ENCODE measurements at places on chromosomes 11 and 22. TPM values are rescaled to one million over a fixed set of nuclear protein-coding genes. Genes with fewer than 3 reads are reported as not detected.

DNA sequence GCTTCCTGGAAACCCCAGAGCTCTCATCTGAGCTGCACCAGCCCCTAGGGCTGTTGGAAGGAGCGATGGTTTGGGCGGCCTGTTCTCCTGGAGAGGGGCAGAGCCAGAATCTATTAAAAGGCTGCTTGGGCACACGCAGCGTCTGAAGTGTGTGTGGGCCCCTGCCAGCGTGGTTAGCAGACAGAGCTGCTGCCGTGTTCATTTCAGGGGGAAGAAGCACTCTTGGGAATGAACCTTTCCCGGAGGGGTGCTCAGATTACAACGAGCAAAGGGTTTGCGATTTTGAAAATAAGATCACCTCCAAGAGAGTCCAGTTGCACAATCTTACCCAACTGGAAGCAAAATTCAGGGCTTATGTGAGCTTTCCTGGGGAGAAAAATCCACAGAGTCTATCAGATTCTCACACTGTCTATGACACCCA, 12.9 kb downstream of the ANO1 start:
- DNase-seq = no peak

DNA sequence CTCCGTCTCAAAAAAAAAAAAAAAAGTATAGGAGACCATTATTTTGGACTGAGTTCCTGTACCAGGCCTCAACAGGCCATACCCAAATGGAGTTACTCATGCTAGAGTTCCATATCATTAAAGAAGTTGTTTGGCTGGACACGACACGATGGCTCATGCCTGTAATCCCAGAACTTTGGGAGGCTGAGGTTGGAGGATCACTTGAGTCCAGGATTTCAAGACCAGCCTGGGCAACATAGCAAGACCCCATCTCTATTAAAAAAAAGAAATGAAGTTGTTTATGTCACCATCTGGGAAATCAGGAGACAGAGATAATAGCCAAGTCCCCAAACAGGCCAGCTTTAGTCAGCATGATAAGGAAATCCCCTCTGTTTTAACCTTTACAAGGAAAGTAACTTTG, 6.7 kb upstream of the FNBP4 start:
- DNase-seq = no peak

- DNase-seq = no peak
Measured at GRCh38 chr11:22392561-22392960, 54.4 kb downstream of the SLC17A6 start.

DNA sequence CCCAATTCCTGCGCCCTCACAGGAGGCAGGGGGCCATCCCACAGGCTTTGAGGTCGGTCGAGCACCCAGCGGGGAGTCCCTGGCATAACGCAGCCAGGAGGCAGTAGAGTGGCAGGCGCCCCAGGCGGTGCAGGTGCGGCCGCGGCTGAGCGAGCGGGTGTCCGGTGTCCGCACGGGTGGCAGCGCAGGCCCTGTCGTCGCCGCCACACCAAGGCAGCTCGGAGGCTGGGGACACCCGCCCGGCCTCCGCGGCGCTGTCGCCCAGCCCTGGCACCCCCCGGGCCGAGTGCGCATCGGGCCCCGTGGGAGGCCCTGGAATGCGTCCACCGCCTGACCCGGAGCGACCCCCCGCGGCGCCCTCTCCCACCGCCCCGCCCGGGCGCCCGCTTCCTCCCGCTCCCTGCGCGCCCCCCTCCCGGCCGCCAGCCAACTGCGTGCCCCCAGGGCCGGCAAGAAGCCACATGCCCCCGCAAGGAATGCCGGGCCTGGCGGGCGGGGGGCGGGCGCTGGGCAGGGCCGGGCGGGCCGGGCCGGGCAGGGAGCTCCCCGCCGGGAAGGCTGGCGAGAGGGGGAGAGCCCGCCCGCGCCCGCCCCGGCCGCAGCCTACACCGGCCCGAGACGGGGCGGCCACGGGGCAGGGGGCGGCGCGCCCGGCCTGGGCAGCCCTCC, 33.9 kb downstream of the PRDM11 start:
- peak; percentile 69 for DNase-seq

The FGF19 gene
- not detected for total RNA-seq

The MS4A6A gene
- total RNA-seq = 87.6 TPM

DNA sequence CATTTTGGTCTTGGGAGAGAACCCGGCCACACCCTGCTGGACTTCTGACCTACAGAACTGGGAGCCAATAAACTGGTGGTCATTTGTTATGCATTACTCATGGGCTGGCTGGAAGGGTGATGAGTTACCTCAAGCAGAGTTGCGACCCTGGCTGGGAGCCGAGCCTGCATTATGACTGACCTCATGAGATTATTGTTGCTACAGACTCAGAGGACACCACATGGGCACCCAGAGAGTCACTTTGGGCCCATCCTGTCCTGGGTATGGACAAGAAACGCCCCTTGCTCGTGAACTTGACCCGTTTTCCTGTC, 531.7 kb downstream of the TBC1D22A start:
- no peak for DNase-seq

GRCh38 chr11:66289548-66290329, 796 bp upstream of the YIF1A start:
- DNase-seq = peak; percentile 88

GRCh38 chr11:27281740-27282590, 81.0 kb downstream of the CCDC34 start:
- DNase-seq = peak; percentile 75

GRCh38 chr22:35799150-35799549, 81.5 kb downstream of the APOL5 start:
- DNase-seq = no peak

GRCh38 chr22:31653944-31654343, 8.1 kb downstream of the PISD start:
- no peak for DNase-seq

The LARGE2 gene
- 1.4 TPM for total RNA-seq

GRCh38 chr11:121933294-121933693, 182.7 kb downstream of the BLID start:
- no peak for DNase-seq

DNA sequence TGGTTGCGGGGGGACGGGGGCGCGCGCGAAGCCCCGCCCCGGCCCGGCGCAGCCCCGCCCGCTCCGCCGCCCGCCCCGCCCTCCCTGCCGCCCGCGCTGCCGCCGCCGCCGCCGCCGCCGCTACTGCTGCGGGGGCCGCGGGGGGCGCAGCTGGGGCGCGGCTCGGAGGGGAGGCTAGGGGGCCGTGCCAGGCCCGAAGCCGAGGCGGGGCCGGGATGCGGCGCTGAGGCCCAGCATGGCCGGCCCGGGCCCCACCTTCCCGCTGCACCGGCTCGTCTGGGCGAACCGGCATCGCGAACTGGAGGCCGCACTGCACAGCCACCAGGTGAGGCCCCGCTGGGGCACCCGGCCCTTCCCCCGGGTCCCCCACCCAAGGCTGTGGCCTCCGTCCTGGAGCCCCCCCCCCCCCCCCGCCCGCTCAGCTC, at the start of gene ANKRD13D:
TSS of gene ANKRD13D (plus strand) at position 78 of the 425 bp plus-strand sequence. CDS start at position 236, 158 bp downstream.
- DNase-seq = no peak

- DNase-seq = no peak
Measured at GRCh38 chr11:64686466-64687170, 36.4 kb downstream of the NRXN2 start.

The WT1 gene
- 0.98 TPM for total RNA-seq

- no peak for DNase-seq
Measured at GRCh38 chr11:73598719-73599379, 937 bp upstream of the FAM168A start.

The P2RY2 gene
- 12.3 TPM for total RNA-seq

The TMEM86A gene
- total RNA-seq = 7.0 TPM

DNA sequence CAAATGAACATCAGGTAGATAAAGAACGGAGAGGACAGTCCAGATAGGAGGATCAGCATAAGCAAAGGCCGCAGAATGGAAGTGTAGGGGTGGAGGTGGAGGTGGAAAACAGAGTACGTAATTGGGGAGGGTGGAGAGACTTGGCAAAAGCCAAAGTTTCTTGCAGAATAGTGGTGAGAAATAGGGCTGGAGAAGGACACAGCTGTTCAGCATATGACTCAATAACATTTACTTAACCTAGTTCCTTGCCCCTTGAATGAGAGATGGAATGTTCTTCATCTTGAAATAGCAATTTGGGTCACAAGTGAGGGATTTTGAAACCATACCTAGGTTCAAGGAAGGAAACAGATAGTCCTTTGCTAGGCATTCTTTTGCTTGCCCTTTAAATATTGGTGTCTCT, 235.9 kb upstream of the ARHGAP20 start:
- DNase-seq = no peak

The TRIM49D1 gene
- not detected for total RNA-seq

The ACR gene
- 1.5 TPM for total RNA-seq

DNA sequence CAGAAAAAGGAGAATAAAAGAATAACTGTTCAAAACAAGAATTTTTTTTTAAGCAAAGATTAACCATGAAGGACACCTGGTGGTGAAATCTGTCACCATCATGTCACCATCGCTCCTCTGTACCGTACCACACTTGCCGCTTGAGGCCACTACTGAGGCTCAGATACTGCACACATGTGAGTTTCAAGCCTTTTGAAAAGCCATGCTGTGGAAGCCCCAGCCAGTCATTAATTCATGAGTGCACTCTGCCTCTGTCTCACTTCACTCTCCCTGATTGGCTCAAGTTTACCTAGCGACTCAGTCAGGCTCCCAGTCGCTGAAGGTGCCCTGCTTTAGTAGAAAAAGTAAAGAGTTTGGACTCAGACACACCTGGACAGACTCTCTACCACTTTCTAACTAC, 6.6 kb upstream of the MS4A12 start:
- no peak for DNase-seq

GRCh38 chr11:35045236-35045820, 93.6 kb upstream of the CD44 start:
- no peak for DNase-seq

DNA sequence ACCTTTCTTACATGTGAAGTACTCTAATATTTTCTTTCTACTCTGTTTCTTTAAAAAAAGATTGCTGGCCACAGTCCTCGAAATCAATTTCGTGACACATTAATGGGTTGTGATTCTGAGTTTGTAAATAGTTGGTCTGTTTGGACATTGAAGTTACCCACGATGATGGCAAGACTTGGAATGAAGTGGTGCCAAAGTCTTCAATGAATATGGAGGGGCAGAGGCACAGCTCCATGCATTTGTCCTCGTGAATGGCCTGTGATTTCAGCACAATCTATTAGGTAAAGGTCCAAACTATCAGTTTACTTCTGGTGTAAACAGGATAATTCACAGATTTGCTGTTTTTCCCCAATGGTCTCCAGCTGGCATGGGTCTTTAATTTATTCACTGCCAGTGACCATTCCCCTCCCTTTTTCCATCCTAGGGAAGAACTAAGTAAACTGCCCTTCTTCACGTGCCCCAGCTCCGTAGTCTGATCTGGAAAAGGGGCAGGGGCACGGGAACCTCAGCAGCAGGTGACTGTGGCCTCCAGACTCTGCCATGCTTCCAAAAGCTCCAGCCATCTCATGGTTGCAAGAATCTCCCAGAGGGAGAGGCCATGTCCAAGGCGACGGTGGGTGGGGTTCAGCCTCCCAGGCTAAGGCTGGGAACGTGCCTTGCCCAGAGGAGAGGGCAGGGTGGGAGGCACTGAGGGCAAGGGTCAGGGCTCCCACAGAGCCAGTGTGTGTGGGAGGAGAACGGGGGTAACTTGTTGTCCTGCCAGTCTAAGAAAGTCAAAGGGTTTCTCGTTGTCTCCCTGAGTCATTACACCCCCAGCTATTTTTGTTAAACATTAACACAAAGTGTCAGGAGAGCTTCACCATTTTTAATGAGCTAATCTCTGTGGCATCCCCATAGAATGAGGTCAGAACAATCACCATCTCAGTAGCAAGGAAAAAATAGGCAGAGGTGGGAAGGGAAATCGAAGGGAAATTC, 16.9 kb upstream of the PEX26 start:
- DNase-seq = no peak

- DNase-seq = no peak
Measured at GRCh38 chr11:35115688-35116030, 23.3 kb upstream of the CD44 start.

The PIM3 gene
- total RNA-seq = 62.2 TPM

DNA sequence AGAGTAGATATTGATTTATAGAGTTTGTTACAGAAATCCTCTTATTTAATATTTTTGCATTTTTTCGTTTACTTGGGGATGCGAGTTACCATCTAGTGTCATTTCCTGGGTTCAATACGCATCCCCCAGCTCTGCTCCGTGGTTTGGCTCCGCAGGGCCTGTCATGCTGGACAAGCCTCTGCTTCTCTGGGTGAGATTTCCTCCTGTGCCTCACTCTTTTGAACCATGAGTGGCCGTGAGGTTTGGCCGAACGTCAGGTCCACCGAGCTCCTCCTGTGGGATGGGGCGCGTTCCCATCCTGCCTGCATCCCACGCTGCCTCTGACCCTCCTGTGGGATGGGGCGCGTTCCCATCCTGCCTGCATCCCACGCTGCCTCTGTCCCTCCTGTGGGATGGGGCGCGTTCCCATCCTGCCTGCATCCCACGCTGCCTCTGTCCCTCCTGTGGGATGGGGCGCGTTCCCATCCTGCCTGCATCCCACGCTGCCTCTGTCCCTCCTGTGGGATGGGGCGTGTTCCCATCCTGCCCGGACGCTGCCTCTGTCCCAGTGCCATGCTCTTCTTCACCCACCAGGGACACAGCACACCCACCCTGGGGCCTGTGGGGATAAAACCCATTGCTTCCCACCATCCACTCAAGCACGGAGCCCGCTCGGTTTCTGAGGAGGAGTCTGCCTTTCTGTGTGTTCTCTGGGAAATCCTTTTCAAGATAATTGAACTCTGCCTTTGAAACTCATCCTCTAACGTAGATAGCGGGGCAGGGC, 506.8 kb downstream of the BRD1 start:
- DNase-seq = peak; percentile 39

GRCh38 chr11:63918507-63919191, 1.7 kb upstream of the RCOR2 start:
- DNase-seq = no peak

- DNase-seq = no peak
Measured at GRCh38 chr11:11309906-11310305, 43.1 kb downstream of the CSNK2A3 start.

DNA sequence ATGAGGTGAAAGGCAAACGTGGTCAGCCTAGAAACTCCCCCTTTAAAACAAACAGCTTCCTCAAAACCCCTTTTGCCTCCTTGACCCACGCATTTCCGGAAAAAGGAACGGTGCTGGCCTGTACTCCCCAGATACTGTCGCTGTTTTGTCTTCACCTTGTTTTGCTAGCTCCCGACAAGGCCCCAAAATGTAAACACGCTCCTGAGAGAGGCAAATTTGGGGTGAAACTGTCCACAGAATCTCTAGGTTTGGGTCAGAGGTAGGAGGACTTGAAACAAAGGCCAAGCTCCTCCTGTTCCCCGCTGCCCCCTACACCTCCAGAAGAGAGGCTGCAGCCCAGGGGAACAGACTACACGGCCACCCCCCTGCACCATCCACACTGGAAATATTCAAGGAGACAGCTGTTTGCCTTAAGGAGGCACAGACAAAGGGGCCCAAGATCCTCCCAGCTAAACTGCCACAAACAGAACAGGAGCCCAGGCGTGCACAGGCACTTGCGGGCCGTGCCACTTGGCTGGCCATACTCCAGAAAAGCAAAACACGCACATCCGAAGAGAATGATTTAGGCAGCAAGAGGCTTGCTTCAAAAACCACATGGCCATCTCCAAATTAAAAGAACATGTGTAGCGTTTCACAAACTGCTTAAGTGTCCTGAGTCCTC, 160.5 kb upstream of the GRK3 start:
- DNase-seq = no peak
